ENCODE measurements at places on chromosomes 1 and 21.

- DNase-seq: no peak
These were observed 40.0 kb downstream of the RCAN1 start for GRCh38 chr21:34574601-34575529.

DNA sequence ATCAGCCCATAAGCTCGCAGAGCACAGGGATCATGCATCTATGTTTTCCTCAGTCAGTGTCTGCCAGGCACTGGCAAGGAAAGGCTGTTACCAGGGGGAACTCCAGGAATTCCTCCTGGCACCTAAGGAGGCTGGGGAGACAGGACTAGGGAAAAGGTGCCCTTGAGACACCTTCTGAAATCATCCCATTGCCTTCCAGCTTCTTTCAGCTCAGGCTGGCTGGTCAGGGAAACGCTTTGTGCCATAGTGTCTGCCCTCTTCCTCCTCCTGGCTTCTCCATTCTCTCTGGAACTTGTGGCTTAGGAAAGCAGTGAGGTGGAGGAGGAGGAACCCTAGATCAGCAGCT, 13.8 kb downstream of the LMNA start:
- no peak for DNase-seq

DNA sequence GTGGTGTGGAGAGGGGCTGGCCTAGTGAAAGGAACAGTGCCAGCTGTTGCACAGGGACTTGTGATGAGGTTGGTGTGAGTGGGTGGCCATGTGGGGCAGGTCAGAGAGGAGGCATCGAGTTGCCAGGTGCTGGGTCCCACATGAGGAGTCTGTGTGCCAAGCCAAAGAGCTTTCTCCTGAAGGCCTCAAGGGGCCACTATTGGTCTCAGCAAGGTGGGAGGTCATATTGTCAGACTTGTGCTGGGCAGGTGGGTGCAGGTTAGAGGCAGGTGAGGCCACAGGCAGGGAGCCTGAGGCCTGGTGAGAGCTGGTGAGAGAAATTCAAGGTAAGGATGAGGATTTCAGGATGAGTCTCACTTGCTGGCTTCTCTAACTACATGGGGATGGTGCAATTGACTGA, 256.8 kb downstream of the DISC1 start:
- no peak for DNase-seq

- DNase-seq: no peak
These were observed 27.7 kb downstream of the PEA15 start for GRCh38 chr1:160232911-160233310.

- DNase-seq: no peak
These were observed 5.3 kb upstream of the ALDH9A1 start for GRCh38 chr1:165703648-165704047.

DNA sequence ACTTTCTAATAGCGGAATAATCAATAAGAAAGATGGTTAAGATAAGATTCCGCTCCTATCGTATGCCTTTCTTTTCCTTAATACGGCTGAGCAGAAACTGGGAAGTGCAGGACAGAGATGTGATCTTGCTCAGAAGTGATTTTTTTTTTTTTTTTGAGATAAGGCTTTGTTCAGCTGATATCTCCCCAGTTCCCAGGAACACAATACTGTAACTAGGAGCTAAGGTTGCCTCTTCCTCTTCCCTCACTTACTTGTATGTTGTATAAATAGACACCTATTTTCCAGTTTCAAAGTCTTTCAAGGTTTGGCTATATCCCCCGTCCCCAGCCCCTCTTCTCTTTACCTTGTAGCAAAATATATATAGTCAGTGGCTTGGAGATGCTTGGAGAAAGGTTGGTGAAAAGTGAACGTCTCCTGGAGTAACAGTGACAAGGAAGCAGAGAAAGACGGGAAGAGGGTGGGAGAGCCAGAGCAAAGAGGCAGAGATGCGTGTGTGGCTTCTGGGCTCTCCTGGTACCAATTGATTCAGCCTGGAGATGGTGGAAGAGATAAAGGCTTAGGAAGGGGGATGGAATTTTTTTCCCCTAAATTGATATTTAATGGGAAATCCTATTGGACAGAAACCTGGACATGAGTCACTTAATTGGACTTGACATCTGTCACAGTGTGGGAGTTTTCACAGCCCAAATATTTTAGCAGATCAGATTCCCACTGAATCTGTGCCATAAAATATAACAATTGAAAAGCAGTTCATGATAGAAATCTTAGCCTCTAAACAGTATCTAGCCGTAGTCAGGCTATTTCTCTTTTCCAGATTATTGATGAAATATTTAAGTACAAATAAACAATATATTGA, at the start of gene NHLH2:
NHLH2 (minus strand) TSS at position 522 of the 856 bp plus-strand sequence. CDS start 2,754 bp downstream, outside the sequence.
- DNase-seq: no peak

- DNase-seq: peak; percentile 79
These were observed 13.3 kb downstream of the PMF1 start for GRCh38 chr1:156226116-156226538.

DNA sequence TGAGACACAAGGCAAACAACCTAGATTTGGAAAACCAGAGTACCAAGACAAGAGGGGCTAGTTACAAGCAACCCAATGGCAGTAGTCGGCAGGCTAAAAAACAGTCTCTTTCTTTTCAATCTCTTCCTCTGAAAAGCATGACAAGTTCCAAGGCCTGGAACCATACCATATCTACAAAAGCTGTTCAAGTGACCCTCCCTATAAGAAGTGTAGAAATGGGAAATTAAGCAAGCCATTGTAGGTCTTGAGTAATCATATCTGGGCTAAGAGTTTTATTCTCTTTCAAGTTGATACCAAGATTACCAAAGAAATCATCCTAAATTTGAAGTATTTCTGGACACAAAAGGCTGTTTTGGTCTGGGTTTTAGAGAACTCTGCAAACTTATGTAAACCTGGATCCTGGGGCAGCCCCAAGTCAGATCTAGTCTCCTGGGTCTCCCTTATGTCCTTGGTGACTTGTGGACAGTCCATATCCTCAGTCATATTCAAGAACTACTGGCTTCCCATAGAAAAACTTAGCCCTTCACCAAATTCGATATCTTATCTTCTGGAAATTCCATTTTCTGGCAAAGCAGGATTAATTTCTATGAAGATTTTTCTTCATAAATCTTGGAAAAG, 24.7 kb downstream of the FMO3 start:
- DNase-seq: no peak

- no peak for DNase-seq
These were observed 49.6 kb upstream of the DAB1 start for GRCh38 chr1:57473448-57473847.

DNA sequence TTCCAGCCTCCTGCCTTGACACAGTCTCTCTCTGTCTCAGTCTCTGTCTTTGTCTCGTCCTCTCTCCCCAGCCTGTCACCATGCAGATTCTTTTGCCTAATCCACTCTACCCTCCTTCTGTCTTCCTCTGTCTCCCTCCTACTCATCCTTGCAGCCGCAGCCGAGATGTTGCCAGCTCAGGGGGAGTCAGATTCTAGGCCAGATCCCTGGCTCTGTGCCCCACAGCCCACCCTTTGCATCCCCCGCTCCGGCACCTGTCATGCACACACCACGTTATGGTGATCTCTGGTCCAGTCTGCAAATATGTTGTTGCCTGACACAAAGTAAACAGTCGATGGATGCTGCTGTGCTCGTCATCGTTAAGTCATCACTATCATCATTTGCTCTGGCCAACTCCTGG, 35.5 kb upstream of the IGSF21 start:
- DNase-seq: no peak

GRCh38 chr1:20080441-20081352, 10.7 kb downstream of the PLA2G5 start:
- no peak for DNase-seq

DNA sequence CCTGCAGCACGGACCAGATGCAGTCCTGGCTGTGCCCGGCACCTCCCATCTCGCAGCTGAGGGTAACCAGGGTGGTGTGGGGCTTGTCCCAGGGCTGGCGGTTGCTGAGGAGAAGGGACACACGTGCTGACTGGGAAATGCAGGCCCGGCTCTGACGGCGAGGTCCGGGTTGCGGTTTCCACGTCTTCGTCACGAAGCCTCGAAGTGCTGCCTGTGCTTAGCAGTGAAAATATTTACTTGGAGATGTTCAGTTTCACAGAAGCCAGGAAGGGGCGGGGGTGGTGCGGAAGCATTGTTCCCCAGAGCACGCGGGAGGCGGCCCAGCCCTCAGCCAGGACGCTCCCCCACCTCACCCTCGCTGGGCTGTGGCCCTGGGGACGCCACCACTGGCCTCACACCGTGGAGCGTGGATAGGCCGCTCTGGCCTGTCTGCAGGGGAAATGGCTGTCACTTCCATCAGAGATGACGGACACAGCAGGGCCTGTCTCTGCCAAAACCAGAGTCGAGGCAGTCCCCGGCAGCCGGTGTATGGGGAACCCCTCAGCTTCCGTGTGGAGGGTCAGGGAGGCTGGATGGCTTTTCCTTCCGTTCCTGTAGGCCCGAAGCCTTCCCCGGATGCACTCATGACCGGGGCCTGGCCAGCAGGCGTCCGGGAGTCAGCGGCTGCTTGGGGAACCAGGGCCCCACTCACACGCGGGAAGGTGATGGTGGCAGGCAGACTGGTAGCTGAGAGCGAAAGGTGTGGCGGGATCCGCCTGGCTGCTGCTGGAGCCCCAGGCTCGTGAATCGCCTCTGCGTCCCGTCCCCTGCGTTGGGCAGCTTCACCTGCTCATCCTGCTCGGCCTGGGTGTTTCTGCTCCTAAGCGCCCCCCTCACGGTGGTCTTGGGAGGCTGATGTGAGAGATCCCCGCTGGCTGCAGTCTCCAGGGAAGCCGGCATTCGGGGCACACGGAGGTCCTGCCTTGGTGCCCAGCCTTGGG, 14.7 kb upstream of the POFUT2 start:
- no peak for DNase-seq

DNA sequence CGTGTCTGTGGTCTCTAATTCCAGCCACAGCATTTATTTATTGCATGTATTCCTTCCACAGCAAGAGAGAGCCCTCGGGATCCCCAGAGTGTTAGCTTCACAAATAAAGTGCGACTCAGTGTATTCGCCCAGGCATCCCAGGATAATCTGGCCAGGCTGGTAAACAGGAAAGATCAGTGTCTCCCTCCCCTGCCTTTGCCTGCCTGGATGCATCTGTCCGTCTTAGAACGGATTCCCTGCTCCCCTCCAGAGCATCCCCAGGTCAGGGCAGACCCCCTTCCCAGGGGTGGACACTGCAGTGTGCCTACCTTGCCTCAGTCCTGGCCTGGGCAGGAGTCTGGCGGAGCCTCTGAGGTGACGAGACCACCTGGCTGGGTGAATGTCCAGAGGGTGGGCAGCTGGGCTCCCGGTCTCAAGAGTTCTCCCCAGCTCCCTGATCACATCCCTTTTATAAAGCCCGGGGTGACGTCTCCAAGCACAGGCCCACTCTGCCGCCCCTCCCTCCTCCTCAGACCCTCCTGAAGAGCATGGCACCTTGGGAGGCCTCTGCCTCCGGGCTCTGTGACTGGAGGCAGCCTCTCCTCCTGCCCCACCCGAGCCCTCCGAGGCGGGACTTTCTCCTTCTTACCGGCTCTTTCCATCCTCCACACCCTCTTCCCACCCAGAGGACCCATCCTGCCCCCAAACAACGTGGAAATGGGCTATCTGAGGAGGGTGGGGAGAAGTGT, at the start of gene KISS1:
KISS1 (minus strand) TSS at position 424 of the 728 bp plus-strand sequence. CDS start 3,615 bp downstream, outside the sequence.
- DNase-seq: no peak

DNA sequence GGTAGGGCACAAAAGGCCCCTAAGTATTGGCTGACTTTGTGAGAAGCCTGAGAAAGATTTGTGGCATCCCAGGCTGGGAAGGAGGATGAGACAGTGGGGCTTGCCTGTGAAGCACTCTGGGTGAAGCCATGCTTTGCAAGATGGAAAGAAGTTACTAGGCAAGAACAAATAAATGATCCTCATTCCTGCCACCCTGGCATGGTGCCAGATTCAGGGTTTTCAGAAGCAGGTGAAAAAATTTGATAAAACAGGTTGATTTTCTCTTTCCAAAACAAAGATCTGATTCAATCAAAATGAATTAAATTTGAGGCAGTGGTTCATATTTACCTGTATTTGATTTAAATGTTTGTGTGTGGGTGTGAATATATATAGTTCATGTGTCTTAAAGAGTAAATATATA, 386.9 kb upstream of the PROX1 start:
- DNase-seq: no peak

GRCh38 chr21:31875496-31876015, 2.7 kb downstream of the HUNK start:
- DNase-seq: no peak

GRCh38 chr1:219581766-219582165, 31.1 kb downstream of the ZC3H11B start:
- DNase-seq: no peak
